ENCODE measurements at places on chromosomes 16 and 17.

DNA sequence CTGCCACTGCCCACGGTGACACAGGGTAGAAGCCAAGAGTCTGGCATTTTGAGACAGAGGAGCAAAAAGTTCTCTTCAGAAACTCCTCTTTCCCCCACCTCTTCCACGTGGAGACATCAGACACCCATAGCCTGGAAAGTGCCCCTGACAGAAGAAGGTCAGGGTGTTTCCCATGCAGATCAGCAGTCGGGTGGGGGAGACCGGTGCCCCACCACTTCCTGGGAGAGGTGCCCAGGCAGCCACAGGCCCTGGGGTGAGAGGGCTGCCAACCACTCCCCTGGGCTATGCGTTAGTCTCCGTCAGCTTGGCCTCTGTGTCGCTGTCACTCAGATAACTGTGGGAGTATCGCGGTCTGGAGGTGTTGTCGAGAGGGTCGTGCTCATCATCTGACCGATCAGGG lies 31.5 kb downstream of the PIPOX start:
- no peak for DNase-seq

GRCh38 chr17:47607481-47607880 lies 42.2 kb upstream of the KPNB1 start:
- no peak for DNase-seq

- DNase-seq = no peak
These were observed 26.2 kb upstream of the RHBDL3 start for GRCh38 chr17:32239456-32239855.

GRCh38 chr16:3046641-3047386 lies 453 bp downstream of the MMP25 start:
- no peak for DNase-seq

DNA sequence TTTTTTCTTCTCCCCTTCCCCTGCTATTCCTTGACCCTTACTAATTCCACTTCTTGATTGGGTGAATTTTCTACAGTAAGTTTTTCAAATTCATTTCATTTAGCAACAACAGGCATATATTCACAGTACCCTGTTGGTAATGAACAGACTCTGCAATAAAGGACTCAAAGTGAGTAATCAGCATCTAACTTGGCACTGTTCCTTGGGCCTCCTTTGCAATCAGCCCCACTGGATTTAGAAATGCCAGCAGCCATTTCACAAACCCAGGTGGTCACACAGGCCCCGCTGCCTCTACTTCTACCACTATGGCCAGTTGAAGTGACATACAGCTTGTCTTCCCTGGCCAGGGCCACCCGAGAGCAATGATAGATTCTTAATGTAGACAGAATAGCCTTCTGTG lies 113.8 kb downstream of the CYB561 start:
- no peak for DNase-seq

DNA sequence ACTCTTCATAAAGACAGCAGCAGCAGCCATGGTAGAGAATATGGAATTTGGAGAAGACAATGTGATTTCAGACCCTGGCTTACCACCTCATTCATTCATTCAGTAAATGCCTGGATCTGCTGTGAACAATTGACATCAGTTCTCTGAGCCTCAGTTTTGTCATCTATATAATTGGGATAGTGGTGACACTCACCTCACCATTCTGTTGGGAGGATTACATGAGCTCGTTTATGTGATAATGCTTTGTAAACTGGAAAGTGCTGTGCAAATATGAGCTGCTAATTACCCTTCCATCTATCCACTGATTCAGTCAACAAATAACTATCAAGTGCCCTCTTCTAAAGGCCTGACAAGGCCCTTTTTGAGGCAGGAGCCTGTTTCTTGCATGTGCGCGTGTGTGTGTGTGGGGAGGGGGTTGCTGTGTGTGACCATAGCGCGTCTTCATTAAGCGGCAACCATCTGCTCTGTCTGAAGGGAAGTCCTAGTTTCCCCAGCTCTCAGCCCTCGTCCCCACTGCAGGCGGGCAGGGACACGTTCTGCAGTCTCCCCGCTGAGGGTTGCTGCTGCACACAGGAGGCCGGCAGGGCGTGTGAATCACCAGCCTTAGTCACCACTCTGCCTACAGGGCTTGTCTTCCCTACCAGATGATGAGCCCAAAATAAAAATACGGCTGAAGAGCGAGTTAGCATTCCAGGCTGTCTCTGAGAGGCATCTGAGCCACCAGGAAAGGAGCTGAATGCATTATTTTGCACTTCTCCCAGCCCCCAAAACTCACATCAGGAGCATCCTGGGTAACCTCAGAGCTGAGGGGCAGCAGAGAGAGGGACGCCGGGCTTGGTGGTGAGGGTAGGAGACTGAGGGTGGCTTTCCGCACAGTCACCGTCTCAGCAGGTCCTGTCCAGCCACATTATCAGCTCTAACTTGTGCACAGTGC lies 19.9 kb downstream of the ARL4D start:
- DNase-seq = peak; percentile 87

GRCh38 chr17:55444471-55445441 lies 23.1 kb upstream of the MMD start:
- no peak for DNase-seq

DNA sequence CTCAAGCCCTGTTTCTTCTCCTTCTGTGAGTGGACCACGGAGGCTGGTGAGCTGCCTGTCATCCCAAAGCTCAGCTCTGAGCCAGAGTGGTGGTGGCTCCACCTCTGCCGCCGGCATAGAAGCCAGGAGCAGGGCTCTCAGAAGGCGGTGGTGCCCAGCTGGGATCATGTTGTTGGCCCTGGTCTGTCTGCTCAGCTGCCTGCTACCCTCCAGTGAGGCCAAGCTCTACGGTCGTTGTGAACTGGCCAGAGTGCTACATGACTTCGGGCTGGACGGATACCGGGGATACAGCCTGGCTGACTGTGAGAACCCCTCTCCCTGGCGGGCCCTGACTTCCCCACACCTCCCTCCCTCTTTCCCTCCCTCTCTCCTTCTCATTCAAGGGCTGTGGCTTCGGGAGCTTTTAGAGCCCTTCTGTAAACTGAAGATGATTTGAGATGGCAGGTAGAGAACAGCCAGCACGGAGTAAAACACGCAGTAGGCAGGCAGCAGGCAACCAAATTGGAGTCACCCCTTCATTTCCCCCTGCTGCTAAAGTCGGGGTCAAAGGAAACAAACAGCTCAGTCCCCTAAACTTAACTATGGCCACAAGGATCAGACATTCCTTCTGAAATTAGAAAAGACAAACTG lies 3.9 kb downstream of the SPACA3 start:
- no peak for DNase-seq

DNA sequence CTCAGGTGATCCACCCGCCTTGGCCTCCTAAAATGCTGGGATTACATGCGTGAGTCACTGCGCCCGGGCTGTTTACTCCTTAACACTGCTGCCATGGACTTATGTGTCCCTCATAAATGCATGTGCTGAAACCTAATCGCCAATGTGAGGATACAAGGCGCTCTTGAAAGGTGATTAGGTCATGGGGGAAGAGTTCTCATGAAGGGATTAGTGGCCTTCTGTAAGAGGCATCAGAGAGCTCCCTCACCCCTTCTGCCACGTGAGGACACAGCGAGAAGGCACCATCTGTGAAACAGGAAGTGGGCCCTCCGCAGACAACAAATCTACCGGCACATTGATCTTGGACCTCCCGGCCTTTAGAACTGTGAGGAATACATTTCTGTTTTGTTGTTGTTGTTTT lies 19.1 kb downstream of the ITPRIPL2 start:
- no peak for DNase-seq

GRCh38 chr16:7382521-7382920 lies 49.9 kb downstream of the RBFOX1 start:
- DNase-seq = no peak

DNA sequence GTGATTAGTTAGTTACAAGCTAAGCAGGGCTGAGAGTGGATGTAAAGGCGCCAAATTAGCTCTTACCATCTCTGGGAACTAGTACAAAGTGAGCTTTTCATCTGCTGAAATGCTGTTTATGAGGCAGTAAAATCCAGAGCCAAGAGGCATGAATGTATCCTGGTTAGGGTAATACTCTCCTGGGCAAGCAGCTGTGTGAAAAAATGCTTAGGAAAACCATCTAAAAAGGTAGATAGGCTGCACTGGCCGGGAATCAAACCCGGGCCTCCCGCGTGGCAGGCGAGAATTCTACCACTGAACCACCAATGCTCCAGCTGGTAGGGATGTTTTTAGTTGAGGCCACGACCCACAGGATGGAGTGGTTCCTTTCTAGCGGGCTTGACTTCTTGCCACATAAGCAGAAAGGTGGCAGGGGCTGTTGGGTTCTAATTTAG lies 23.0 kb downstream of the VAC14 start:
- DNase-seq = no peak

DNA sequence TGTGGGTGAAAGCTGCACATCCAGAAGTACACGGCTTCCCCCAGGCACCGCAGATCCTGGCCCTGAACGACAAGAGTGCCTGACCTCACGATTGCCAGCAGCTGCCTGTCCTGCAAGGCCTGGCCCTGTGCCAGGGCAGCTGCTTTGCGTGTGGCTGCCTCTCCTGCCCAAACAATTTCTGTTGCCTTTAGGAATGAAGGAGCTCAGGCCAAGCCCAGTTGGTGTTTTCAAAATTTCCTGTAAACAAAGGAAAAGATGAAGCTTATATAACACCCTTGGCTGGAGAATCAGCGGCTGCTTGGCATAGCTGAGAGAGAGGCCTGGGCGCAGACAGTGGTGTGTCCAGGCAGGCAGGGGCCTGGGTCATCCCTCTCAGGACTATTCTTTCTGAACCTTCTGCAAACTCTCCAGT lies 11.7 kb upstream of the SLC47A2 start:
- DNase-seq = no peak

DNA sequence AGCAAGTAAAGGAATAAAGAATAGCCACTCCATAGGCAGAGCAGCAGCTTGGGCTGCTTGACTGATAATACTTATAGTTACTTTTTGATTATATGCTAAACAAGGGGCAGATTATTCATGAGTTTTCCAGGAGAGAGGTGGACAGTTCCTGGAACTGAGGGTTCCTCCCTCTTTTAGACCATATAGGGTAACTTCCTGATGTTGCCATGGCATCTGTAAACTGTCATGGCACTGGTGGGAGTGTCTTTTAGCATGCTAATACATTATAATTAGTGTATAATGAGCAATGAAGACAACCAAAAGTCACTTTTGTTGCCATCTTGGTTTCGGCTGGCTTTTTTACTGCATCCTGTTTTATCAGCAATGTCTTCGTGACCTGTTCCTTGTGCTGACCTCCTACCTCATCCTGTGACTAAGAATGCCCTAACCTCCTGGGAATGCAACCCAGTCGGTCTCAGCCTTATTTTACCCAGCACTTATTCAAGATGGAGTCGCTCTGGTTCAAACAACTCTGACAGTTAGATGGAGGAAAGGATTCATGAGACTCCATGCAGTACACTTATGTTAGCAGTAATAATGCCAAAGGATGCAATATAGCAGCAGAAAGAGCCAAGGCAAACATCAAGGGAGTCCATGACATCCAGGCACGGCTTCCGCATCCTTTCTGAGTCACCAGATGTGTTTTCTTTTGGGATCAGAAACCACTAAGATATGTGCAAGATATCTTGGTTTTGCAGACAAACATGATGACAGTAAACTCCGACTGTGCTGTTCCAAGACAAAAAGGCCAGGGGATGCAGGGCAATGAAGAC lies 55.8 kb upstream of the B4GALNT2 start:
- DNase-seq = peak; percentile 56

- no peak for DNase-seq
These were observed 142.6 kb upstream of the PLCG2 start for GRCh38 chr16:81636298-81636993.

DNA sequence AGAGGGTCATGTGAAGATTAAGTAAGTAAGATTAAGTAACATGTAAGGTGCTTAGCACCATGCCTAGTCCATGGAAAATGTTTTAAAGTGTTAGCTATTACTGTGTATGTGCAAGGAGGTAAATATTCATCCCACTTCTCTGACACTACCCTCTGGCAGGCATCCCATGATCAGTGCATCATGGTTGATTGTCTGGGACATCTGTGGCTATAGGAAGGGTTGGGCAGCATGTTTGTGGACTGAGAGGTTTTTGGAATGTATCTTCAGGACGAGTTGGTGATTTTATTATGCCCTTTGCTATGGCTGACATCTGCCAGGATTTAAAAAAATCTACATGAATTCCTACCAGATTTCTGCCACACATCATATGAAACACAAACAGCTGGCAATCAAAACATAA lies 6.5 kb upstream of the TAOK1 start:
- no peak for DNase-seq

GRCh38 chr17:16363749-16364536 lies 10.7 kb upstream of the CENPV start:
- peak; percentile 77 for DNase-seq

DNA sequence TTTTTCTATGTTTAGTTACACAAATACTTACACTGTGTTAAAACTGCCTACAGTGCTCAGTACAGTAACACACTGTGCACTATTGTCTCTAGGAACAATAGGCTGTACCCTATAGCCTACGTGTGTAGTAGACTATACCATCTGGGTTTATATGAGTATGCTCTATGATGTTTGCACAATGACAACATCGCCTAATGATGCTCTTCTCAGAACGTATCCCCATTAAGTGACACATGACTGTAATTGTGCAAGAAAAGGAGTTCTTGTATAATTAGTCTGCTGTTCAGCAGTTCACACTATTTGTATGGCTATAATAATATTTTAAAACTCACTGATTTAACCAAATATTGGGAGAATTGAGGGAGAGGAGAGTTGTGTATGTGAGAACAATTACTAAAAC lies 173.7 kb downstream of the TRIM37 start:
- DNase-seq = peak; percentile 20

GRCh38 chr16:12750554-12750918 lies 53.2 kb downstream of the CPPED1 start:
- no peak for DNase-seq

GRCh38 chr17:72922219-72922618 lies 170.3 kb downstream of the SLC39A11 start:
- no peak for DNase-seq

GRCh38 chr16:2487903-2488531 lies 13.1 kb downstream of the TBC1D24 start:
- no peak for DNase-seq

DNA sequence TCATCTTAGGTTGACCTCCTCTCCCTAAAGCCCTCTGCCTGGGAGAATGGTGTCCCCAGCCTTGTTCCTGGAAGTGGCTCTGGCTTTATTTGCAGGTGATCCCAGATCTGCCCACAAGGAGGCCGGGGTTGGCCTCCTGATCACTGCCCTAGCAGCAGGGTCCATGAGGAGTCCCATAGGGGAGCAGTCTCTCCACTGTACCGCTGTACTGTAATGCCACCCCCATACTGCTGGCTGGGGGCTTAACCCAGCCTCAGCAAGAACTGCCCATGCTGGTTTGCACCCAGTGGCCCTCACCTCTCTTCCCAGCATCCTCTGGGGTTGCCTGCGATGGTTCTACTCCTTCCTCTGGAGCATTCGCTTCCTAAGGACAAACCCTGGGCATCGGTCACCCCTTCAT lies 39.1 kb downstream of the PSME3IP1 start:
- DNase-seq = peak; percentile 16

GRCh38 chr16:65070831-65071432 lies 50.9 kb downstream of the CDH11 start:
- peak; percentile 81 for DNase-seq

DNA sequence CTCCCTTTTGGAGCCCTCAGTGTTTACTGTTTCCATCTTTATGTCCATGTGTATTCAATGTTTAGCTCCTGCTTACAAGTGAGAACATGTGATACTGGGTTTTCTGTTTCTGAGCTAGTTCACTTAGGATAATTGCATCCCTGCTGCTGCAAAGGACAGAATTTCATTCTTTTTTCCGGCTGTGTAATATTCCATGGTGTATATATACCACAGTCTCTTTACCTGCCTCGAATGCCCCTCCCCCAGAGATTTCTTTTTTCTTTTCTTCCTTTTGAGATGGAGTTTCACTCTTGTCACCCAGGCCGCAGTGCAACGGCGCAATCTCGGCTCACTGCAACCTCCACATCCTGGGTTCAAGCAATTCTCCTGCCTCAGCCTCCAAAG lies 60.9 kb downstream of the RMI2 start:
- no peak for DNase-seq

All from RKO (cell line).